AG09309 (cell line): ENCODE measurements at places on chromosomes 11 and 22.

- DNase-seq = no peak
Measured at GRCh38 chr22:46082633-46083032, 67.7 kb upstream of the PPARA start.

DNA sequence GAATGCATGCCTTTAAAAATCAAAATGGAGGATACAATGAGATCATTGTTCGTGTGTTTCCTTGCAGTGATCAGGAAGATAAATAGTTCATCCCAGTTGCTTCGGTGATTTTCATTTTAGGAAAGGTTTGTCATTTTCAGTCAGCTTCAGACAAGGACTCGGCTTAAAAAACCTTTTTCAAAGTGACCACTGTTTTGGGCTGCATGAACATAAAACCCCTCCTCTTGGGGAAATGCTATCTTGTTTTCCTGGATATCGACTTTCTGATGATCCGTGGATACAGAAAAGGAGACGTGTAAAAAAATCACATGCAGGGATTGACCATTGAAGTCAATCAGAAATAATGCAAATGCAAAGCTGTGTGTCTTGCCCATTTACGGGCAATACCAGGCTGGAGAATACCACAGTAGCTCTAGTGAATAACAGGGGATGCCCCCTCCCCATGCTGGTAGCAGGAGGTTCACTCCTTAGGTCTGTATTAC is 146.8 kb downstream of the MAML2 start:
- DNase-seq = no peak

DNA sequence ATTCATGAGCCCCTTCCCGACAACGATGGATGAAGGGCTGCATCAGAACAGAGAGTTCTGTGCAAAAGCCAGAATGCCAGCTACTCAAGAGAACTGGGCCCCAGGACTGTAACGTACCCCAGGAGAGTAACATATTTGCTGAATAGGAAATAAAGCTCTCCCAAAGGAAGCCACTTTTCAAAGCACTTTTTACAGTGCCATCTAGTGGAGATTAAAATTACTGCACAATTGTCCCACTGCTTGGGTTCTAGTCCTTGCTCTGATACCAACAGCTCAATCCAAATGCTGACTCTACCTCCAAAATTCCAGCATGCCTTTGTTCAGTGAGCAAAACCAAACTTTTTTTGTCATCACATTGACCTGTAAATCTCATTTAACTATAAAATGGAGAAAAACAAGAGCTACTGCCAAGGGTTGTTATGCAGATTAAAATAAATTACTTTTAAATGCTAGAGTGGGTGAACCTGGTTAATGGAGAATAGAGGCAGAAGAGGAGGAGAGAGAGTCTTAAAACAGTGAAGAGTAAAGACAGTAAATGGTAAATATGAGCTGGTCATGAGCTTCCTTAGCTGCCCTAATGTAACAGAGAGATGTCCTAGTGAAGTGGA is 87.6 kb upstream of the FSHB start:
- no peak for DNase-seq

DNA sequence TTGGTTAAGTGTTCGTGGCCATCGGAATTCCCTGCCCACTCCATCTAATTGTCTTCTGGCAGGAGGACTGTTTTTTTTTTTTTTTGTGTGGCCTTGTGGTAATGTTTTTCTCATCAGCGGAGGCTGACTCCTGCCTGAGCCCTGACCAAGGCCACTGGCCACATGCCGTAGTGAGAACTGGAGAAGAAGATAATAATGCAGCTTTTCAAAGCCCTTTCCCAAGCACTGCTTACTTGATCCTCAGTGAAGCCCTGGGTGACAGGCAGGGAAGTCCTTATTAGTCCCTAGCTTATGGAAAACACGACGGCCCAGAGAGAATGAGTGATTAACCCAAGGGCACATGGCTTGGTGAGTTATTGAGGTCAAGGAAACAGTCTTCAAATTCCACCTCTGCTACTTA is 71.2 kb downstream of the ADM start:
- DNase-seq = peak; percentile 73

- no peak for DNase-seq
Measured at GRCh38 chr11:64524534-64525042, 66.4 kb upstream of the SLC22A12 start.

- no peak for DNase-seq
Measured at GRCh38 chr22:43217285-43218030, 30.5 kb upstream of the TTLL12 start.

DNA sequence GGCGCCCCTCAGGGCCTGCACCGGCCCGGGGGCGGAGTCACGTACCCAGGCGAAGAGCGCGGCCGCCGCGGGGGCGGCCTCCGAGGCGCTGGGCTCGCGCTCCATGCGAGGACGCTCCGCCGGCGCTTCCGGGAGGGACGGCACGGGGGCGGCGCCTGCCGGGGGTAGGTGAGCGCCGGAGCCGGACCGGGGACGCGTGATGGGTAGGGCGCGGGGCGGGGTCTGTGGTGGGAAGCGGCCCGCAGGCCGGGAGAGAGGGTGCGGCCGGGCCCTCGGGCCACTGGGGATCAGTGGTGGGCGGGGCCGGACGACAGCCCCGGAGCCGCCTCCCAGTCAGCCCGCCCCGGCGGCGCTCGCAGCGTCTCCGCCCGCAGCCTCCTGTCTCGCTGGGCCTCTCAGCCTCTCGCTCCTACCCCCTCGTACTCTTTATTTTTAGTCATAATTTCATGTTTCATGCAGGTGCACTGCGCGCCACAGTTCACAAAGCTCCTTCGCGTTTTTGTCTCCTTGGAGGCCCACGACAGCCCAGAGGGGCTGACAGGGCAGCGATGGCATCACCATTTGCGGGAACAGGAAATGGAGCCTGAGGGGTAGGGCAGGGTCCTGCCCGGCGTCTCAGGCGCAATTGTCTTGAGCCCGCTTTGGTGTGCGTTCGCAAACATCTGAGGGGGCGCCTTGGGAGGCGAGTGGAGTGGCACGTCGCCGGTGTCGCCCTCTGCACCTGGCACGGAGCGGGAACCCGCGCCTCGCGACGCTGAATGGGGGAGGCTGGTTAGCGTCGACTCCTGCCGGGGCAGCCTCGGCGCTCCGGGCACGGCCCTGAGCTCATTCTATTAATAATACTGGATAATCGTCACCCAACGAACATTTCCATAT is at the start of gene SERGEF:
Gene SERGEF (minus strand): TSS at position 142 of the 876 bp plus-strand sequence. CDS start 37 bp downstream, at position 105.
- DNase-seq = peak; percentile 32

- DNase-seq = no peak
Measured at GRCh38 chr22:48037618-48038017, 1275.2 kb downstream of the TBC1D22A start.
